ENCODE measurements at places on chromosomes 6 and 20.

- no peak for DNase-seq
Observed at GRCh38 chr20:51393571-51393970, 148.9 kb downstream of the NFATC2 start.

DNA sequence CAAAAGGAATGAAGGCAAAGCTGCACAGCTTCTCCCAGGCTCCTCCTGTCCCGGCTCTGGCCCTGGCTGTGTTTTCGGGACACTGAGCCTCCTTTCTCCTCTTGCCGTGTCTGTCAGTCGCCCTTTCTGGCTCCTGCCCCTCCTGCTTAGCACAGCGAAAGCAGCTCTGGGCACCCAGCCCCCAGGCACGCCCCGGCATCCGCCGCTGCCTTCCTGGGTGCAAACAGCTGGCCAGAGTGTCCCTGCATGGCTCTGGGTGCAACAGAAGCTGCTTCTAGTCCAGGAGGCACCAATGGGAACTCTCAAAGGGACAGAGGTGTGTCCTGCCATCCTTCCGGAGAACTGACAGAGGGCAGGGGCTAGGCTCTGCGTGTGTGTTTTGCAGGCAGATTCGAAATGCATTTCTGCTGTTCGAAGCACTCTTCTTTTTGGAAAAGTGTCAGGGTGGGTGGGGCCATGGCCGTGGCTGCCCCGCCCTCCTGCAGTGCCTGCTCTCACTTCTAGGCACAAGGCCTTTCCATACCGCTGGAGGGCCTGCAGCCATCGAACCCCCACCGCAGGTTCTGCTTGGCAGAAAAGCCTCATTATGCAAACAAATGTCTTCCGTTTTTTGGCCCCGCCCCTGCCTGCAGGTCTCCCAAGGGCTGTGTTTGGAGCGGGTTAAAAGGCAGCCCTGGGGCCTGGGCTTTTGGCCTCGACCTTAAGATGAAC, 15.5 kb downstream of the COL9A3 start:
- DNase-seq = no peak

- DNase-seq = no peak
Observed at GRCh38 chr6:92687278-92687677, 732.1 kb downstream of the EPHA7 start.

GRCh38 chr20:18016772-18017171, 40.9 kb downstream of the OVOL2 start:
- DNase-seq = no peak

- no peak for DNase-seq
Observed at GRCh38 chr20:3679749-3680700, 1.8 kb downstream of the ADAM33 start.

- DNase-seq = no peak
Observed at GRCh38 chr6:67009818-67010217, 1302.8 kb upstream of the EYS start.

- no peak for DNase-seq
Observed at GRCh38 chr6:64310214-64310613, 674.6 kb downstream of the PHF3 start.

DNA sequence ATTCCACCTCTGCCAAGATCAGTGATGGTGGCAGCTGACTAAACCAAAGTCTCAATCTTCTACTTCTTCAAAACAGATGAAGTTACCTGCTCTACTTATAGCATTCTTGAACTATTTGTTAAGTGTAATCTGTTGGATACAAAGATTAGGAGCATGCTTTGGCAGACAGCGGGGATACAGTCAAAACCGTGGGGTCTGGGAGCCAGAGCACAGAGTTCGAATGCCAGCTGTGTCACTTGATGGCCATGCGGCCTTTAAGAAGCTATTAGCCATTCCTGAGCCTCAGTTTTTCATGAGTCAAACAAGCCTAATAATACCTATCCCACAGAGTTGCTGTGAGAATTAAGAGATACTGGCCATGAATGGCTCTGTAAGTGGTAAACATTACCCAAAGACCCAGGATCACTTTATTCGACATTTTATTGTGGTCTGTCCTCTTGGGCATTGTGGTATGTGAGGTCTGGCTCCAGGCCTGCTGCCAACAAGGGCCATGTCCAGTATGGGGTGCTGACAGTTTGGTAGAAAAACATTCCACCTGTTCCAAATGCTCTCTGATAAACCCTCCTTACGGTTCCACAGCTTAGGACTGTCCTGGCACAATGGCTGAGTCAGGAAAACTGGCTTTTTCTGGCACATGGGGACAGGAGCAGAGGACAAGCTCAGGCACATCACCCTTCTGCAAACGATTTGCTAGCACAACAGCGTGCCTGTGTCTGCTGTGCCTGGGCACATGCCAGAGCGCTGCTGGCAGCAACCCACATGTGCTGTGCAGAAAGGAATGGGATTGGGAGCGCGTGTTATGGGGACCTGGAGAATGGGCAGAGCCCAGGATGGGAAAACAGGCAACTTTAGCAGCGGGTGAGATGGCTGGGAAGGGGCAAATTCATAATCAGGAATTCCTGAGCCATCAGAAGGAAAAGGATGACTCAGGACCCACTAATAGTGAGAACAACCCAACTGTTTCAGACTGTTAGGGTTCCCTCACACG, 15.7 kb upstream of the FAM83C start:
- DNase-seq = no peak

DNA sequence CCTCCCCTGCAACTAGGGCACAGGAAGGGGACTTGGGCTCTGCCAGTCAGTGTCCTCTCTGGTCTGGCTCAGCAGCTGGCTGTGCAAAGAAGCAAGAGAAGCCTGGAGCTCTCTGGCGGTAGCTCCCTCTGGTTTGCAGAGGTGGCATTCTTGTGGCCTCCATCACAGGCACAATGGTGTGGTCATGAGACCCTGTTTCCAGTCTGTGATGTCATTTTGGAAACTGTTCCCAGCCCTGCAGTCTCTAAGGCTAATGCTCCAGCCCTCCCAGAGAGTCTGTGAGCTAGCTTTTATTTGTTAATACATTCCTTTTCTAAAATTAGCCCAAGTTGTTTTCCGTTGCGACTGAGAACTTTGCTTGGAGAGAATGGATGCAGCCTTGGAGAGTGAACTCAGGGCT, 69.5 kb upstream of the FOXQ1 start:
- DNase-seq = no peak

- DNase-seq = no peak
Observed at GRCh38 chr6:139367810-139368351, 6.6 kb downstream of the CITED2 start.

- DNase-seq = no peak
Observed at GRCh38 chr6:14547284-14547998, 429.9 kb downstream of the CD83 start.

DNA sequence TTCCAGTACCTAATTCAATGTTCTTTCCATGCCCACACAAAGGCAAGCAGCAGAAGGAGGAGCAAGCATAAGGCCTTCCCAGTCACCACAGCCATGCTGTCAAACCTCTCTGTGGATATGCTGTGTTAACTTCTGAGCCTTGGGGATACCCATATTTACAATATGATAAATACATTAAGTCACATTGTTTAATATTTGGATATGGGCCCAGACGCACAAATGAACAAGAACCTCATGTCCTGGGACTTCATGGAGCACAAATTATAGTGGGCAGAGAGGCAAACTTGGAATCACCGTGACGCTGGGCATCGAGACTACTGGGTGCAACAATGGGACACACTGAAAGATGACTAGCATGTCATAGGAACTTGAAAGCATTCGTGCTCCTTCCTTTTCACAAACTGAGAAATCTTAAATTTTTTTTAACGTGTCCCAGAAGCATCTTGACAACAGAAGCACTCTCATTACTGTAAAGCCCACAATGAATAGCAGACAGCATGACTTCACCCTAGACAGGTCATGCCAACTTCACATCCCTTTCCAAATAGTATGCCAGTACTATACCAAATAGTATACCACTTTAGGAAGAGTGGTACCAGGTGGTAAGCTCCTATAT, 16.0 kb downstream of the SOD2 start:
- DNase-seq = no peak

- no peak for DNase-seq
Observed at GRCh38 chr20:60882836-60883235, 369.2 kb upstream of the CDH4 start.

- DNase-seq = no peak
Observed at GRCh38 chr6:151111670-151112069, 128.1 kb upstream of the AKAP12 start.

- no peak for DNase-seq
Observed at GRCh38 chr6:44233567-44234100, 10.2 kb downstream of the SLC29A1 start.

DNA sequence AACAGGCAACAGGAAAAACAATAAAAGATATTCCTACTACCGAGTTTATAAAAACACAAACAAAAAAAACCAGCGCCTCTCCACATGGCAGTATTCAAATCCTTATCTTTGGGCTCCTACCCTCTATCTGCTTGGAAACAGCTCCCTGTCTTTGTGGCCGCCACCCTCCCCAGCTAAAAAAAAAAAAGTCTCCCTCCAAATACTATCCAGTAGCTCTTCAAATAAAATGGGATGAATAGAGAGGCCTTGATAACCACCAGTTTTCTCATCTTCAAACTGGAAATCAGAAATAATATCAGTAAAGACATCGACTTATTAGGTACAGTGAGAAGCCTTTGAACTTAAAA, 96.2 kb downstream of the PSMG4 start:
- no peak for DNase-seq

DNA sequence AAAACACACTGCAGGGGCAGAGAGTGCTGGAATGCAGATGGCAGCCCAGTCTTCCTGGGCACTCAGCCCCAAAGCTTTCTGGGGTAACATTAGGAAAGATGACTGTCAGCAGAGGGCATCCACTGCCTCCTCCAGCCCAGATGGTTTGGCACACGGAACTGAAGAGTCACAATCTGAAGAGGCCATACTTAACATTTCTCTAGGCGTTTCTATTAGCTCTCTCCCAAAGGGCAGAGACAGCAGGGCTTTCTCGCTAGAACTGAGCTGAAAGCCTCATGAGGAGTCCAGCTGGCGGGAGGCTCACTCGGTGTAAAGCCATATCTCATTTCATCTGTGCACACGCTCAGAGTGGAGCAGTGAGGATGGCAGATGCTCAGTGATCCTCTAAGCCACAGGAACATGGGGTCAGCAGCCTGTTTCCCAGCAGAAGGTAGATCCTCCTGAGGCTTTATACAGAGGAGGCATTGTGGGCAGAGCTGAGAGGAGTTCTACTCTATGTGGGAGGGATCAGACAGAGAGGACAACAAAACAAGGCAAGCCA, 28.1 kb downstream of the ALDH8A1 start:
- no peak for DNase-seq

GRCh38 chr20:18986895-18987580, 173.5 kb downstream of the SCP2D1 start:
- DNase-seq = no peak

DNA sequence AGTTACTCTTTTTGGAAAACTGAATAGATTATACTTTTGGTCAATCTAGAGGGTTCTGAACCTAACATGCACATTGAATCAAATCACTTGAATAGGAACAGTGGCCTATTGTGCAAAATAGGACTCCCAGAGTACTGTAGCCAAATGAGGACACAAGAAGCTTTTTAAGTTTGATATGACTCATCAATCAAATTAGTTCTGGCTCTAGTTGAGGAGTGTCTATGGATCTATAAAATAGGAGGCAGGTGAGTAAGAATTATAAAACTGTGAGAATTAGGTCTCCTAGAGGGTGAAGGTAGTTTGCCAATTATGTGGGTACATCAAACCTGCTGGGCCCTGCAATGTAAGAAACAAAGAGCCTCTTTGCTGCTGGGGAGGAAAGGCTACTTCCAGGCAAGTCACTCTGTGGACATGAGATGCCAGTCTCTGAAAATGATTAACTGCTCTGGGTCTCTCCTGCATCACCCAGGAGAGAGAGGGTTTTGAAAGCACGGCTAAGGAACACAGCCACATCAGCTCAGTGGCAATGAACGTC, 112.3 kb downstream of the RCAN2 start:
- DNase-seq = no peak

GRCh38 chr20:24316731-24317130, 152.7 kb upstream of the SYNDIG1 start:
- DNase-seq = no peak

DNA sequence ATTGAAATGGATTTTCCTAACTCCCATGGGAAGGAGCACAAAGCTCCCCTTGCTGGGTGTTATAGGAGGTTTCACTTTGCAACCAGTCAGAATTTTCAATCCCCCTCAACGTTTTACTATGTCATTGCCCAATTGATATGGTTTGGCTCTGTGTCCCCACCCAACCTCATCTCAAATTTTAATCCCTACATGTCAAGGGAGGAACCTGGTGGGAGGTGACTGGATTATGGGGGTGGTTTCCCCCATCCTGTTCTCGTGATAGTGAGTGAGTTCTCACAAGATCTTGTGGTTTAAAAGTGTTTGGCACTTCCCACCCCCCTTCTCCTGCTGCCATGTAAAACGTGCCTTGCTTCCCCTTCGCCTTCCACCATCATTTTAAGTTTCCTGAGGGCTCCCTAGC, 62.9 kb downstream of the ZMYND8 start:
- DNase-seq = no peak

- DNase-seq = no peak
Observed at GRCh38 chr20:18678549-18679419, 90.9 kb downstream of the DTD1 start.

DNA sequence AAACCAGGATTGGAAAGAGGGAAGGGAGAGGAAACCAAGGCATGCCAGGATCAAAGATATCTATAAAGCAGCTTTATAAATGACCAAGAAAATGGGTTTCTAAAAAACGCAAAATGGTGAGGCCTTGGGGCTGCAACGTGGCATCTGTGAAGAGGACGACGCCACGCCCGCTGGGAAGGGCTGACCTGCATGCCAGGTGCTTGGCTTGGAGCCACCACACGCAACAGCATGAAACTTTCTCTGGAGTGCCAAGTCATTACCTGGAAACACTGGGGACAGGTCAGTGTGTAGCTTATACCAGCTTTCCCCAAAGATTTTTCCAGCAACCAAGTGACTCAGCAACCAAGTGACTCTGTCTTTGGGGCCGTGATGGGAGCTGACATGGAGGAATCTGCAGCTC, 82.5 kb downstream of the POPDC3 start:
- DNase-seq = no peak

- DNase-seq = no peak
Observed at GRCh38 chr6:104186831-104187230, 672.9 kb downstream of the HACE1 start.

- no peak for DNase-seq
Observed at GRCh38 chr20:57188576-57189079, 77.8 kb downstream of the BMP7 start.

GRCh38 chr20:11497545-11497944, 420.1 kb upstream of the BTBD3 start:
- no peak for DNase-seq

GRCh38 chr6:155949256-155949655, 493.6 kb upstream of the NOX3 start:
- no peak for DNase-seq

- DNase-seq = no peak
Observed at GRCh38 chr6:43742285-43742684, 27.7 kb upstream of the VEGFA start.

- DNase-seq = no peak
Observed at GRCh38 chr6:129713806-129714333, 3.9 kb upstream of the ARHGAP18 start.

DNA sequence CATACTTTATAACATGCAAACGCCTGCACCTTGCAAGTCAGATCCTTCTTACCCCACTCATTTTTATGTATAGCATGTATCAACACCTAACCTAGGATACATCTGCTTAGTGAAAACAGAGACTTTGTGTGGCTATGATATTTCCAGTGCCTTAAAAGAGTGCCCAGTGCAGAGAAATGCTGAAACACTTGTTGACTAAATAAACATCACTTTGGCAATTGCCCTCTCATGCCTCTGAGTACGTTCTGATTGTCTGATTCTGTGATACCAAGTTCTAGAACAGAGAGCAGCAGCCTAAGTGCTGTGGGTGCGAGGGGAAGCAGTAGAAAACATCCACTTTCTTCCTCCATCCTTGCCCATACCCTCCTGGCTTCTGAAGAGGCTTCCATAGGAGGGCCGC, 13.6 kb downstream of the PLEKHG1 start:
- DNase-seq = no peak

GRCh38 chr6:134324141-134324540, 6.2 kb upstream of the SGK1 start:
- no peak for DNase-seq

All from HuH-7.5 (cell line).